ENCODE measurements at places on chromosomes 3 and 15. TPM values are rescaled to one million over a fixed set of nuclear protein-coding genes. Genes with fewer than 3 reads are reported as not detected.

DNA sequence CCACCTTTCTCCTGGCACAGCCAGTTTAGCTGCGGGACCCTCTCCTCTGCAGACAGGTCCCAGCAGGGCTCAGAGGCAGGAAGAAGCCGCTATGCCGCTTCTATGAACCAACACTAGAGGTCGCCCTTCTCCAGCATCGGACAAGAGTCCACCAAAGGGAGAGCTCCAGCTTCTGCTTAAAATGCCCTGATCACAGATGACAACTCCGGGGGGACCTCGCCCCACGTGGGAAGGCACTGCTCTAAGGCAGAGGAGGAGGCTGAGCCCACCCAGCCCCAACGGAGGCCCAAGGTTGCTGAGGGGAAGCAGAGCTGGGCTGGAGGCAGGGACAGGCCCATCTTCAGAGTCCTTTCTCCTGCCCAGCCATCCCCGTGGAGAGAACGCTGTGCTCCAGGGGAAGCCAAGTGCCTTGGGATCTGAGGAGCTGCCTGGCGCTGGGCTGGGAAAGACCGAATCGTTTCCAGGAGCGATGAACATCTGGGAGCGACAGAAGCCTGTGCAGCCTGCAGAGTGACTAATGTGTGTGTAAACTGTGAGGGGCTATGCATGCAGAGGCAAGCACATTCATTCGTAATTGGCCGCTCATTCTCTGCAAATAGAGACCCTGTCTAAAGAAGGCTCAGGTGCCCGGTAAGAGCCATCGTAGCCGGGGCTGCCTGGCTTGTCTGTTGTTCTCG lies 43.5 kb upstream of the BDH1 start:
- DNase-seq, result peak; percentile 80

DNA sequence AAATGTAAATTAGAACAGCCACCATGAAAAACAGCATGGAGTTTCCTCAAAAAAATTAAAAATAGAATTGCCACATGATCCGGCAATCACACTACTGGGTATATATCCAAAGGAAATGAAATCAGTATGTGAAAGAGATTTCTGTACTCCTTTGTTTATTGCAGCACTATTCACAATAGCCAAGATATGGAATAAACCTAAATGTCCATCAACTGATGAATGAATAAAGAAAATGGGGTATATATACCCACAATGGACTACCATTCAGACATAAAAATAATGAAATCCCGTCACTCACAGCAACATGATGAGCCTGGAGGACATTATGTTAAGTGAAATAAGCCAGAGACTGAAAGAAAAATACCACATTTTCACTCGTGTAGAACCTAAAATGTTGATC lies 296.9 kb downstream of the RAP2B start:
- DNase-seq, result no peak

Gene GOLGA8T
- 0.19 TPM for total RNA-seq

GRCh38 chr3:57833763-57834162 lies 77.7 kb downstream of the SLMAP start:
- DNase-seq, result no peak

GRCh38 chr3:133926736-133927539 lies 31.3 kb upstream of the RAB6B start:
- DNase-seq, result peak; percentile 45

Gene PLAAT1
- not detected for total RNA-seq

Gene FETUB
- 3.1 TPM for total RNA-seq

- DNase-seq, result no peak
Measured at GRCh38 chr3:99620976-99621375, 17.4 kb upstream of the COL8A1 start.

Measured in liver (tissue), 10 donors.